ENCODE measurements at places on chromosomes 16 and 17.

- DNase-seq = no peak
These were observed 106.1 kb downstream of the AATF start for GRCh38 chr17:37054894-37055293.

DNA sequence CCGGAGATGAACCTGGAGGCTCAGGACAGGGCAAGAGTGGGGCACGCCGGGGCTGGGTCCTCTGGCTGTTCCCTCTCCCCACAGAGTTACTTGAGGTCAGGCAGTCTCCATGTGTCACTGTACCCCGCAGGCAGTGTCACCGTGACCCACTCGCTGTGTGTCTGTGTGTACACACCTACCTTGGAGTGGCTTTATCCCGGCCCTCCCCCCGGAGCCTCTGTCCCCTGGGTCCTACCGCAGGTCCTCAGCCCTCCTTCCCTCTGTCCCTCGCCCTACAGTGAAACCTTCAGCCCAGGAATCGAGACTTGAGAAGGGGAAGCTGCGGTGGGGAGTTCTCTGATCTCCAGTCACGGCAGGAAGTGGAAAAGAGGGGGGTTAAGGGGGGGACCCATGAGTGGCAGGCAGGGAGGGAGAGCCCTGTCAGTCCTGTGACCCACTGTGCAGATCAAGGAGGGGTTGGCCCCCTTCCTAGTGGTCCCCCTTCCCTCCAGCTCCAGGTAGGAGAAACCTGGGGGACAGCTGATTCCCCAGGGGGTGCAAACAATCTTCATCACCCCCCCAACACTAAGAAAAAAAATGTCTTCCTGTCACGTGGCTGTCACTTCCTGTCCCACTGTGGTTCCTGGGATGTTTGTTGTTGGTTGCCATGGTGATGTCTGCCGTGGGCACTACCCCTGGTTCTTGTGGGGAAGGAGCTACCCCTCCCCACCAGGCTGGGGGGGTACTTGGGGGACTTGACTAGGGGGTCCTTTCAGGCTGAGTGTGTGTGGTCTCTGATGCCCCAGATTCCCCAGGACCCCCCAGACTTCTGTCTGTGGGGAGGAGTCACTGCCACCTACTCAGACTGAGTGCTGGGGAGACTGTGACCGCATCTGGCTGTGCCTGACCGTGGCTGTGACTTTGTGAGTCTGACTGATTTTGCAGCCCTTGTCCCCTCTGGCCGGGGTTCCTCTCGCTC, 13.7 kb downstream of the RARA start:
- peak; percentile 99 for DNase-seq

GRCh38 chr17:40703652-40704051, at the start of gene KRT24:
TSS of gene KRT24 (minus strand) at chr17:40703752. CDS start at chr17:40703693, 59 bp downstream.
- no peak for DNase-seq

DNA sequence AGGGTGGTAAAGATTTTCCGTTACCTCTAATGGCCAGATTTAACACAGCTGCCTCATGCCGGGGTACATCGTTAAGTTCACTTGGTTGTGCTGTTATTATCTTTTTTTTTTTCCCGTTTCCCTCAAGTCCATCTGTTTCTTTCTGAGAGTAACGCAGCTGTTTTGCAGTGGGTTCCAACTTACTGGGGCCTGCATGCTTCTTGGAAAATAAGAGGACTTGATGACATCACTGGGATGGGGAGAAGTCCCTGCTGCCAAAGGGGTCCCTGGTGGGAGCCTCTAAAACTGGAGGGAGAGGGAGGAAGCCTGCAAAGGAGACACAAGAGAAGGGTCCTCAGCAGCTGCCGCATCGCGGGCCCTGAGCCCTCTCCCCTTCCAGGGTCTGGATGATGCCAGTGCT, 77.8 kb upstream of the NOL11 start:
- no peak for DNase-seq

- DNase-seq = no peak
These were observed 92.2 kb downstream of the IRX3 start for GRCh38 chr16:54194334-54194743.

DNA sequence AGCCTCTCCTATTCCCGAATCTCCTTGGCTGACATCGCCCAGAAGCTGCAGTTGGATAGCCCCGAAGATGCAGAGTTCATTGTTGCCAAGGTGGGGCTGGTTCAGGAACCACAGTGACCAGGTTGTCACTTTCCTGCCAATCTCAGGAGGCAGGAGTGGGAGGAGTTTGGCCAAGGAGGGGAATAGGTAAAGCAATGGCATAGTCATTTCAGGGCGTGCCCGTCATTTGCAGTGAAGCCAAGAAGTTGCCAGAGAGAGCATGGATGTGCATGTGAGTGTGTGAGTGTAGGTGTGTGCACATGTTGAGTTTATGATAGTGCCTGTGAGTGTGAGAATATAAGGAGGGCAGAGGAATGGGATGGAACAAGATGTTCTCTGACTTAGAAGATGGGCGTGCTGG, 14.8 kb downstream of the PSMD3 start:
- no peak for DNase-seq

- no peak for DNase-seq
These were observed 1.3 kb upstream of the SP2 start for GRCh38 chr17:47894498-47895346.

GRCh38 chr16:20610211-20610891, 34.2 kb upstream of the ACSM2B start:
- no peak for DNase-seq

DNA sequence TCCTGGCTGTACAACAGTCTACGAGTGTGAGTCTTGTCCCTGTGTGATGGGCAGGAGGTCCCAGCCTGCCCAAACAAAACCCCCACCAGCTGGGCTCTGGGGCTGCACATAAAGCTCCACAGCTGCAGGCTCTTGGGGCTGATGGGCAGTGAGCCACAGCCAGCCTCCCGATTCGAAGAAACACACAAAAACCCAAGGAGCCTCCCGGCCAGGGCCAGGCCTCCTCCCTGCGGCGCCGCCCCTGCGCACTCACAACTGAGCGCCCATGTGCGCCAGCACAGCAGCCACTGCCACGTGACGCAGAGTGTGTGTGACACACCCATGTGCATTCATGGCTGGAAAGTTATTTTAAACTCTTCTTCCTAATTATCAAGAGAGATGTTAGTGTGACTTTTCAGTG, 30.6 kb upstream of the FAAP100 start:
- no peak for DNase-seq

- no peak for DNase-seq
These were observed 178.0 kb downstream of the WWOX start for GRCh38 chr16:78277321-78278055.

- peak; percentile 97 for DNase-seq
These were observed 771 bp downstream of the MSRB1 start for GRCh38 chr16:1942047-1942809.

DNA sequence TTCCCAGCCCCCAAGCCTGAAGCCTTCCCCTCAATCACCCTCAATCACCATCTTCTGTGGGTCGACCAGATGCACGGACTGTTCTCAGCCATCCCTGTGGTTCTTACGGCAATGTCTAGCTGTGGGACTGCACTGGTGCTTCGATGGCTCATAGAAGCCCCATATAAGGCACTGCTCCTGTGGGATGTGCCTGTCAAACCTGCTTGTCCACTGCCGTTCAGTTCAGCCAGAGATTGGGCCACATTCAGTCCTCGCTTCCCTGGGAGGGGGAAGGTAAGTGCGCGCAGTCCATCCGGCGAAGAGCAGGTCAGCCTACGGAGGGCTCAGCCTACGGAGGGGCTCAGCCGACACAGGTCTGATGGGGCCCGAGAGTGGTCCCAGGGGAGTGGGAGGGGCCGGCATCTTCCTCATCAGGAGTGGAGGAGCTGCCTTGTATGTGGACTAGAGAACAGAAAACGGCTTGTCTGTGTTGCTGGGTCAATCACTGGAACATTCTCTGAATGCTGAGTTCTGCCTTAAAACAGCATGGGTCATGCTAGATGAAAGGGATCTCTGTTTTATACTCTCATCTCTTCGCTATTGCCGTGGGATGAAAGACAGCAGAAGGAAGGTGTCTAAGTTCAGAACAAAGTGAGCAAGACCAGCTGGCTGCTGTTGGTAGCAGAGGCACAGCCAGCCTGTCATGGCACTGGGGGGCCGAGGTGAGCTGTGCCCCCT, at the start of gene CARD14:
Gene CARD14, plus strand, starts transcription at position 247 of the 717 bp plus-strand sequence. CDS start 11,409 bp downstream, outside the sequence.
- no peak for DNase-seq

DNA sequence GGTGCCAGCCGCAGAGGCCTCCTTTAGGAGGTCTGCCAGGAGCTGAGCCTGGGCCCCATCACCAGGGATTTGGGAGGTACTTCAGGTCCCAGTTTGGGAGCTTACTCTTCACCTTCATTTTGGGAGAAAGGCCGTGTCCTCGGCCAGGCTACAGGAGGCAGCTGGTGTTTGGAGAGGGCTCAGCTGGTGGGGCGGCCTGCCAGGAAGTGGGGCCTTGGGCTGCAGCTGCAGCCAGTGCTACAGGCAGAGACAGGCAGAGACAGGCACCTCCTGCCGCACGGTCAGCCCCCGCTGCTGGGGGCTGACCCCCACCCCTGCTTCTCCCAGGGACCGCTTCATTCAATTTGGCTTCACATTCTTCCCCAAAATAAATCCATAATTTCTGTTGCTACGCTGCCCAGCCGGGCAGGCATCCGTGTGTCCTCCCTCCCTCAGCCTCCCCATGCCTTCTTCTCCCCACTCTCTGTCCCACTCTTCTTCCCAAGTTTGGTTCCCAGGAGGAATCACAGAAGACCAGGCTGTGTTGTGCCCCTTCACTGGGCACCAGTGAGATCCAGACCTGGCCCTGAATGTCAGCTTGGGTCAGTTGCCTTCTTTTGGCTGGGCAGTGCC, 6.1 kb downstream of the TMEM235 start:
- DNase-seq = no peak

DNA sequence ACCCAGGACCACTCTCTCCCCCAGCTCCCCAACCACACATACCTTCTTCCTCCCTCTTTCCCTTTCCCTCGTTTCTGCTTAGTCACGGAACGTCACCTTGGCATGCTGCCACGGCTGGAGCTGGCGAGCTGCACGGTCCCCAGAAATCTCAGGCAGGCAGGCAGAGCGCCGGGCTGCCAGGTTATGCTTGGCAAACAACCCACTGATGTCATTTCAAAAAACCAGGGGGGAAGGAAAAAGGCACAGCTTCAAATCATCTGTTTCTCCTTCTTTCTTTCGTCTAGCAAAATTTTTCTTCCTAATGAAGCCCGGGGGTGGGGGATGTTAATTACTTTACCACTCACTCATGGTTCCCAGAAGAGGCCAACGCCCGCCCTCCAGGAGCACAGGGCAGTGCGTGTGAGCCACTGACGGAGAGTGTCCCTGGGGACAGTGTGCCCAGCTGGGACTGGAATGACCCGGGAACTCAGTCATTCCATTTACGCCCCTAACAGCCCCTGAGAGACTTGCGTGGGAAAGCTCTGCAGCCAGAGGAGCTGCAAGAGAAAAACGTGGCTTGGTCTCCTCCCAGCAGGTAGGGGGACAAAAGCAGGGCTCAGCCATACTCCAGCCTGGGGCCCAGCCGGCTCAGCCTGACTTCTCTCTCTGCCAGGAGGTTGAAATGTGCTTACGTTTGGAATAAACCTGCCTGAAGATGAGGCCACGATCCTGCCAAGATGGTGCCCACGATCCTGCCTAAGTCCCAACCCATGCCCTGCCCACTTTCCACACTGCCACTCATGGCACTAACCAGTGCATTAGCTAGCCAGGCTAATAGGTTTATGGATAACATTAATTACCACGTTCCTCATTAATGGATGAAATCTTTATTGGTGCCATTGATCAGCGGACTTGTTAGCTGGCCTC, 198.9 kb downstream of the ZFHX3 start:
- peak; percentile 66 for DNase-seq

- DNase-seq = no peak
These were observed 99.5 kb downstream of the CDYL2 start for GRCh38 chr16:80704751-80705505.

GRCh38 chr17:8739097-8739496, 5.5 kb downstream of the CCDC42 start:
- DNase-seq = no peak

DNA sequence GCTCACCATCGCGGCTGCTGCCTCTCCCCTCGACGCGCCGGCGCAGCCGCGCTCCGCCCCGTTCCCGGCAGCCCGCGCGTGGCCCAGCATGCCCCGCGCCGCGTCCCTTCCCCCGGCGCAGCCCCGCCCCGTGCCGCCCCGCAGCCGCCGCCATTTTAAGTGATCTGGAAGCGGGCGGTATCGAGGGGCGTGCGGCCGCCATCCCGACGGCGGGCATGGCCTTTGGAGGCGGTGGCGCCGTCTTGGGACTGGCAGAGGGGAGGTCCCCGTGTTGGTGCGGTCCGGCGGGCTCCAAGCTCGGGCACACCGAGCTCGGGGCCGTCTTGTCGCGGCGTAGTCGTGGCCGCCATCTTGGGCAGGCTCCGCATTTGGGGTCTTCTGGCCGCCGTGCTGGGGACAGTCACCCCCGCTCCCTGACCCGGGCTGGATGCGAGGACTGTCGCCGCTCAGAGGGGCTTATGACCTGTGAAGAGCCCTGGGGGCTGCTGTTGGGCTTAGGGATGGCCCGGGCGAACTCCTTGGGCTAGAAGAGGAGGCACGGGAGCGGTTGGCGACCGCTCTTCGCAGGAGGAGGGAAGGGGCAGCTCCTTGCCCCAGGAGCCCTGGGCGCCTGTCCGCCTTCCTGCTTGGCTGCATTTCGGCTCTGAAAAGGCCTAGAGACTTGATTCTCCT, at the start of gene ELOB:
Gene ELOB, minus strand, starts transcription at position 50 of the 672 bp plus-strand sequence. Its CDS starts 41 bp downstream, at position 9.
- DNase-seq = peak; percentile 85

DNA sequence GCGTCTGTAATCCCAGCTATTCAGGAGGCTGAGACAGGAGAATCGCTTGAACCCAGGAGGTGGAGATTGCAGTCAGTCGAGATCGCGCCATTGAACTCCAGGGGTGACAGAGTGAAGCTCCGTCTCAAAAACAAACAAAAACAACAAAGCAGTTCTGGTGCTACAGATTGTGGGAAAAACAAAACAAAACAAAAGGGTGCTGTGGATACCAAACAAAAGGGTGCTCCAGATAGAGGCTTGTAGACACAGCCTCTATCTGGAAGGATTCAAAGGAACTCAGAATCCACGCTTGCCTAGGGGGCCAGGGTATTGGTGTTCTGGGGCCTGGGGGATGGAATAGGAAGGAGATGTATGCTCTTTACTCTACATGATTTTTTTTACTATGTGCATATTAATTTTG, 2.5 kb downstream of the MYLK3 start:
- no peak for DNase-seq

- DNase-seq = no peak
These were observed 14.9 kb downstream of the FAM222B start for GRCh38 chr17:28827672-28828071.

Data from HL-60 (cell line).